ENCODE measurements at places on chromosomes 2 and 18.
A peak's percentile ranks its signal among the peaks of the same experiment; 100 is the strongest.

DNA sequence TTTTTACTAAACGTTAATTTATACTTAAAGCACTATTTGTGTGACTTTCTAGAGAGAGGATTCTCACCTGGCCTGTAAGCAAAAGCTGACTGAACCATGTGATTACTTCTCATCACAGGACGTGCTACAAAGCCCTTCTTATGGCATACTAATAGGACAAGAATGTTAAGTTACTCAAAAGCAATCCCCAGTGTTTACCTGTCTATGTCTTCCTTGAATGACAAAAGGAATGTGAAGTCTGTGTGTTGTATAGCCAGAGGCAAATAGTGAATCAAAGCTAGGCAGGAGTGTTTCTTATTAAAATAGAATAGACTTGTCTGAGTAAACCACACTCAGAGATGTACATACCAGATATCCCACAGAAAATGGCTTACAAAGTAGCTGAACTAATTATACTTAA, 1465.5 kb downstream of the SUCLG1 start:
- DNase-seq: no peak

DNA sequence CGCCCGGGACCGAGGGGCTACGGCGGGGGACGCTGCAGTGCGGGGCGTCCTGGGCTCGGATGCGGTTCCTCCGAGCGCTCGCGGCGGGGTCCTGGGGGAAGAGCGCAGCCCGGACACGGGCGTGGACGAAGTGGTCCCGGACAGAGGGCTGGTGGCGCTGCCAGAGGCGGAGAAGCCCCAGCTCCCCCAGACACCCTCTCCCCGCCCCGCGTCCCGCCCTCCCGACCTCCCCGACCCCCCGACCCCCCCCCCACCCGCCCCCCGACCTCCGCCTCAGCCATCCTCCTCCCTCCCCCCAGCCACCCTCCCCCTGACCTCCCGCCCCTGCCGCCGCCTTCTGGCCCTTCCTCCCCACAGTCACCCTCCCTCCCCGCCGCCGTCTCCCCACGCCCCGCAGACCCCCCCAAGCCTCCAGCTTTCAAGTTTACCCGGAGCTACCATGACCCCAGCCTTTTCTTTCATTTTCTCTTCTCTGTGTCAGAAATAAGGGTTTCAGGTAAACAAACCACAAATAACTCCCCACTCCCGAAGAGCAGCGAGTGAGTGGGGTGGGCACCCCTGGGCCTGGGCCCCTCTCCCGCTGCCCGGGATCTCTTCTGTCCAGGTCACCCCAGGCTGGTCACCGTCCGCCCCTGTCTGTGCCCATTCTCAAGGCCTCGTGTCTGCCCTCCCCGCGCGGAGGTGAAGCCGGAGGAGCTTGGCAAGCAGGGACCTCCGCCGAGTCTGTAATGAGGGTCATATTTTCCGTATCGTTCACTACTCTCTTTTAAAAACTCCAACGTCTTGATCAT, 5.1 kb downstream of the NFATC1 start:
- peak; percentile 66 for DNase-seq

DNA sequence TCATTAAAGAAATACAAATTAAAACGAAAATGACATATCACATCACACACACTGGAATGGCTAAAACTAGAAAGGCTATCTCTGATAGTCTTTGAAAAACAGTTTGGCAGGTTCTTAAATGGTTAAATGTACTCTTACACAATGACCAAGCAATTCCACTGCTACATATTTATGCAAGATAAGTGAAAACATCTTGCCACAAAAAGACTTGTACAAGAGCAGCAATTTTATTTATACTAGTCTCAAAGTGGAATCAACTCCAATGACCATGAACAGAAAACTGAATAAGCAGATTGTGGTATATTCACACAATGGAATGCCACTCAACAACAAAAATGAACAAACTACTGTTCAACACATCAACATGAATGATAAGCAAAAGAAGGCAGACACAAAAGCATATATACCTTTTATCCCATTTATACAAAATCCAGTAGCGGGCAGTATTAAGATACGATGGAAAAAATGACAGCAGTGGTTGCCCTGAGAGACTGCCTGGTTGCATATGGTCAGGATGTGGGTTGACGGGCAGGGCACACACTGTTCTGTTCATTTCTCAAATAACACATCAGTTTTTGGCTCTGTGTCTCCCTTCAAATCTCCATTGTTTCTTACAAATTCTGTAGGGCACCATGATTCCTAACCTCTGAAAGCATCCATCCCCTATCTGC, 25.4 kb downstream of the SP100 start:
- DNase-seq: no peak

DNA sequence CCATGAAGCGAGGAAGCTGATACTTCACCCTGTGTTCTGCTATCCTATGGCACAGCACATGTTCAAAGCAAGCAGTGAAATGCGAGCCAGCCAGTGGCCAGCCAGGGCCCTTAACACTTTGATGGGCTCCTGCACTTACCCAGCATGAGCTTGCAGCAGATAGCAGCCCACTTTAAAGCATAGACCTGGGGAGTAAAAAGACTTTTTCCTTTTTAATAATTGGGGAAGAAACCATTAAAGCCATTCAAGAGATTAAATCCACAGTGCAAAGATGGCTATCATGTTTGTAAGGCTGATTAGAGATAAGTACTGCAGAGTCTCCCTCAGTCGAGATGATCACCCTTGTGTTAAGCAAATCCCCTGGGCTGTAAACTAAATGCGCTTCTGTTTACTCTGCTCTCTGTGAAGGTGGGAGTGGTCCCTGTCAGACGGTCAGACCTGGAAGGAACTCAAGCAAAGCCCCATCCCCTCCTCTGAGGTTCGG, 15.7 kb downstream of the CCBE1 start:
- DNase-seq: no peak

- no peak for DNase-seq
Observed at GRCh38 chr2:203774760-203775159, 68.3 kb downstream of the CD28 start.

- no peak for DNase-seq
Observed at GRCh38 chr2:223815884-223816570, 21.4 kb downstream of the AP1S3 start.

GRCh38 chr2:241034490-241035141, 36.2 kb downstream of the SNED1 start:
- DNase-seq: no peak

- no peak for DNase-seq
Observed at GRCh38 chr18:37640504-37640903, 74.9 kb upstream of the CELF4 start.

DNA sequence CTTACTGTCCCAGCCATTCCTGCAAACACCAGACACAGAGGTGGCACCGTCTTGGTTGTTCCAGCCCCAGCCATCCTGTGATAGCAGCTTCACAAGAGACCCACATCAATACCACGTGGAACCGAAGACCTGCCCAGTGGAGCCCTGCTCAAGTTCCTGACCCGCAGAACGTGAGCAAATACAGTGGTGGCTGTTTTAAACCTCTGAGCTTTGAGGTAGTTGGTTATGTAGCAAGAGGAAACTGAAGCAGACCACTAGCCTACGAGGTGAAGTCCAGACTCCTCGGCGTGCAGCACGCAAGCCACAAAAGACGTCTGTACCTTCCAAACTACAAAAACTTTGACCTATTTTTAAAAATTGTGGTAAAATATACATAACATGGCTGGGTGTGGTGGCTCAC, 96.1 kb upstream of the ODC1 start:
- DNase-seq: no peak

GRCh38 chr2:1614564-1614963, 129.8 kb downstream of the PXDN start:
- no peak for DNase-seq

- DNase-seq: no peak
Observed at GRCh38 chr2:160384791-160385190, 108.8 kb downstream of the RBMS1 start.

DNA sequence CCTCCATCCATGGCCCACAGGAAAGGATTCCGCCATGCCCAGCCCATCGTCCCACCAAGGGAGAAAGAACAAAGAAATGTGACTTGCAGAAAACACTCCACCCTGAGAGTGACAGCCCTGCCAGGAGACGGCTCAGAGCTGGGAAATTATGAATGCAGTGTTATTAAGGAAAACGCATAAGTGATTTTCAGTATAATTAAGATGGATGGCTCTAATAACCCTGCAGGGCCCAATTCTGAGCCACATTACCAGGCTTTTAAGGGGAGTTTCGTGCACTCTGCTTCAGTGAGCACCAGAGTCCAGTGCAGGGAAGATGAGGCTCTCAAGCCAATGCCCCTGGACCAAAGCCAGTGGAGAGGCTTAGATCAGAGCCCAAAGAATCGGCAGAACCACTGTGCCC, 10.6 kb upstream of the TEX51 start:
- DNase-seq: no peak

DNA sequence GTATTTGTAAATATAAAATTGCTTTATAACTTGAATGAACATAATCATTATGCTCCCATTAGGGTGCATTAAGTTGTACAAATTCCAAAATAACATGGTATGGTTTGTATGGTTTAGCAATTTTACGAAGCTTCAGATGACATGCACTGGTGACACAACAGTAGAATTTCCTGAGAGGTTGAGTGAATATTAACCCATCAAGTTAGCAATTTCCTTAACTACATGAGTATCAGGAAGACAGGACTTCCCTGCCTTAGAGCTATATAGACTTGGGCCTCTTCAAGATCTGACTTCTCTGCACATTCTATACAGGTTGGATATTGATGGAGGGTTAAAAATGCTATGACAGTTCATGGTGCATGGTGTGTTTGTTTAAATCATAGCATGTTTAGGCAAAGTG, 60.2 kb downstream of the ZC3H6 start:
- no peak for DNase-seq

DNA sequence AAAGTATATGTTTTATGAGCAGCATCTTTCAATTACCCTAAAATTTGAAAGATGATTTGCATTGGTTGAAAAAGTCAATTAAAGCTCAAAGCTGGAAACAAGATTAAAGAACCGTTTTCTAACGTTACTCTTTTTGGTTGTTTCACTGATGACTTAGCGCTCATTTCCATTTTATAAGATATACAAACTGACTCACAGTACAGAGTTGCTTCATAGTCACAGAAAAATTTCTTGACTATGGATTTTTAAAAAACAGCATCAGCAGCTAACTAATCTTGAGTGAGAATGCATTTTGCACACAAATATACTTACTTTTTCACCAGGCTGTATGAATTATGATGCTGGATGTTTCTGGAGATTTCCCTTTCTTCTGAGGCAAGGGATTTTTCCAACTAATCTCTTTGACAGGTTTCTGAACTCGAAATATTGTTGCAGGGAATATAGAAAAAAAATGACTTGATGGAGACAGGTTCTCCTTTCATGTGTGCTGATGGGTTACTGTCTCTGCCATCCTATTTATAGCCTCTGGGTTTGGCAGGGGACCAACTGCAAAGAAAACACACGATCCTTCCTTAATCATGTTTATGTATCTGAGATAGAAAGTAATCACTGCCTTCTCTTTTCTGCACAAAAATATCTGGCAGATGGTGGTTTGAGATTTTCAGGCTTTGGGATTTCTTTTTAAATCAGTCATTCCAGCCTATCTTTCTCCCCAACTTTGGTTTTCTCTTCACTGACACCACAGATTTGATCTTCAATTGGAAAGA, 129.4 kb upstream of the DAPL1 start:
- no peak for DNase-seq

- no peak for DNase-seq
Observed at GRCh38 chr2:143564419-143564818, 435.2 kb downstream of the ARHGAP15 start.

DNA sequence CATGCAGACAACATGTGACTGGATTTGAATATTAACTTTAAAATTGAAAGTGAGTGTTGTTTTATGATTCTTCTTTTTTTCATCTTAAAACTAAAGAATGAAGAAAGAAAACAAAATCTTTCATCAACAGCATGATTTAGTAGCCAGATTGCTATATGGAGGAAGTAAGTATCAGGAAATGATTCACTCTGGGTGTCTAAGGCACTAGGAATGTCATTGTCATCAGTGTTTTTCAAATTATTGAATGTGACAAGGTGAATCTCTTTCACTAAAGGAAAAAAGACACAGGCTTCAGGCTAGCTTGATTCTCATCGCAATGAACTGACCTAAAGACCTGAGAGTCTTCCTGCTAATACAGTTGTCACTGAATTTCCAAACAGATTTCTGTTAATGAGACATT, 430.1 kb downstream of the FBXO15 start:
- DNase-seq: no peak

Data from hindlimb muscle (tissue), 1 donor.